ENCODE measurements at places on chromosomes 12 and 14. TPM values are rescaled to one million over a fixed set of nuclear protein-coding genes. Genes with fewer than 3 reads are reported as not detected.

DNA sequence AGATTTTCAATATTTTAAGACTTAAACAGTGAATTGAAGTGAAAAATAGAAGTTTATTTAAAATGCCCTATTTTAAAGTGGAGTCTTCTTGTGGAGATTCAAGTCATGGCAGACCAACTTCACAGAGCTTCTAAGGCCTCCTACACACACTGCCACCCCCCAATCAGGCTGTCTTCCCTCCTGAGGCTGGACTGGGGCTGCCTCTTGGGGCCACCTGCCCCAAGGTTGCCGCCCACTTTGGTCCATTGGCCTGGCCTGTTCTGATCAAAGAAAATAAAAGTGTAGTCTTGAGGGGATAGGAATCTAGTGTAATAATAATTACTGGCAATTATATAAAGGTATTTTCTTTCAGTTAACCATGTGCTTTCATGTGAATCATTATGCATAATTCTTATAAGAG is 1.3 kb downstream of the GOLT1B start:
- DNase-seq = no peak

DNA sequence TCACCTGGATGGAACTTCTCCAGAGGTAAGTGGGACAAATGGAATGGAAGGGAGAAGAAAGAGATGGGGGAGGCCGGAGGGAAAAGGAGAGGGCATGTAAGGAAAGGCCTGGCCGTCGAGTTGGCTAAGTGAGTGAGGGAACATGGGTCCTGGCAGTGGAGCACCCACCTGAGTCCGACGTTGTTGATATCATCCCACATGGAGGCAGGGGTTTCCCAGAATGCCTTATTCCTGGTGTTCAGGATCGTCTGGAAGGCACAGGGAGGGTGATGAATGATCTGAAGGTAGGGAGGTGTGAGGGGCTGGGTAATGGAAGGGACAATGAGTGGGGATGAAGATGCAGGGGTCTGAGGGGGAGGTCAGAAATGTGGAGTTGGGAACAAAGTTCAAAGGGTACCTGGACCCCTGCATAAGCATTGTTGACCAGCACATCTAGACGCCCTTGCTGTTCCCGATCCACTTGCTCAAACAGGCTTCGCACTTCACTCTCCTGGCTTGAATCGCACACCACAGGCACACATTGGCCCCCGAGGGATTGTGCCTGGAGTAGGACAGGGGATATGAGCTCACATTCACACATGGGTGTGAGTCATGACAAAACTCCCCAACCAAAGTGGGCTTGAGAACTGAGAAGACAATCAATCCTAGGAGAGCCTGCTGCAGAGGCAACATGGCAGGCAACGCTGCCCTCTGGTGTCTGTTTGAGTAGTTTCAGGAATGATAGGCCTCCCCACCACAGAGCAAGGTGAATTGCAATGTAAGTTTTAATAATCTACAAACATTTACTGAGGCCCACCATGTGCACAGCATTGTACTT is 3.0 kb downstream of the DHRS1 start:
- DNase-seq = peak; percentile 71

DNA sequence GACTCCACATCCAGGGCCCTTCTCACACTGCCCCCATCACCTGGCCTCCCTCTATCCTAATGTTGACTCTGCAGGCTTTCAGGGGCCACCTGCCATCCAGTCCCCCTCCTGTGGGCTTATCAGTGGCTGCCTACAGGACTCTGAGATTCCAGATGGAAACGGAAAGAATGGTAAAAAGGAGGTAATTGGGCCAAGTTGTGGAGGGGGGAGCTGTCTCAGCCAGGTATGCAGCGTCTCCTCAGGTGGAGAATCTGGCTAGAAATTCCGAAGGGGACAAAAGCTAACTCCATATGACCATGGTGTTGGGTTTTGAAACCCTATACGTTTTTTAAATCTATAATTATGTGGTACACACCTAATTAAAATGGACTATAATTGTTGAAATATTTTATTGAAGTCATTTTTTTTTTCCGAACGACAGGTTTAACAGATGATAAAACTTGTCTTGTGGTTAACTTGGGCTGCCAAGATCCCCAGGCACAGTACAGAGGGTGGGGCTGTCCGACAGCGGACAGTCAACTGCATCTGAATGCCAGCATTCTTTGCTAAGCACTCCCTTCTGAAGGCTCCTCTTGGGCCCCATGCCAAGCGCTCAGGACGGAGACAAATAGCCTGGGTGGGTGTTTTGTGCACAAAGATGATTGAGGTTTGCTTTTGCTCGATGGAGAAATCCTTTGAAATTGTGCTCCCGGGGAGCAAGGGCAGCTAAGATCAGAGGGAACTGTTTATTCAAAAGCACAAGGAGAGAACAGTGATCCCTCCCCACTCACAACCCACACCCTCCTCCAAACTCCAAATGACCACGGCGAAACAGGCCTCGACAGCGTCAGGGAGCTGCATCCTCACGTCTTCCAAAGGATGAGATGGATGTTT is 365.6 kb downstream of the BCL11B start:
- DNase-seq = no peak

DNA sequence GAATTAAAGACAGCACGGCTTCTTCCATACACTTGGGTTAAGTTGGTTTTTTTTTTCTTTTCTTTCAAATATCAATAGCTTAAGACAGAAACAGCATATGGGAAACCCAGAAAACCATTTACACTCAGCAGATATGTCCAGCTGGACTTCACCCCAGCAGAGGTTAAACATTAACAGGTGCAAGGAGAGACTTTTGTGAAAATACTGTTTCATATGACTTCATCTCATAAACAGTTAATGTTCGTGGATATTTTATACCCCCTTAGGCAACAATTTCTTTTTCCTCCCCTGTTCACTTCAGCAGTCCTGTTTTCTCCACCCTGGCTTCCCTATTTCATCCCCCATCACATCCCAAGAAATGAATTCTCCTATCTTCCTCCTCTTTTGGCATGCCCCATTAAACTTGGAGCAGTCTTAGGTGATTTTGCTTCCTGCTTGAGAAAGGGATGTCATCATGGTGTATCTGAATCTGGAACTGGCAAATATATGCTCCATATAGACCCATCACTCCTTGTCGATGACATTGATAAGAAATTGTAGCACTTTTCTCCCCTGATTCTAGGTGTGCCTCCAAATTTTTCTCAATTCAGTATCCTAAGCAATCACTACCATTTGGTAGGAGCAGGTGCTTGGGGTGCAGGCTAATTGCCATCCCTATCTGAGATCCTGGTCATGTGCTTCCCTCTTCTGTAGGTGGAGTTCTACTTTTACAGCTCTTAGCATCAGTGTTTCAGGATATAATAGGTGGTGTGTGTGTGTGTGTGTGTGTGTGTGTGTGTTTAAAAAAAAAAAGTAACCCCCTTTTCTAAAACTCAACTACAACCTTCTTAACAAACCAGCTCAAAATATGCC is 67.9 kb downstream of the BMP4 start:
- no peak for DNase-seq

DNA sequence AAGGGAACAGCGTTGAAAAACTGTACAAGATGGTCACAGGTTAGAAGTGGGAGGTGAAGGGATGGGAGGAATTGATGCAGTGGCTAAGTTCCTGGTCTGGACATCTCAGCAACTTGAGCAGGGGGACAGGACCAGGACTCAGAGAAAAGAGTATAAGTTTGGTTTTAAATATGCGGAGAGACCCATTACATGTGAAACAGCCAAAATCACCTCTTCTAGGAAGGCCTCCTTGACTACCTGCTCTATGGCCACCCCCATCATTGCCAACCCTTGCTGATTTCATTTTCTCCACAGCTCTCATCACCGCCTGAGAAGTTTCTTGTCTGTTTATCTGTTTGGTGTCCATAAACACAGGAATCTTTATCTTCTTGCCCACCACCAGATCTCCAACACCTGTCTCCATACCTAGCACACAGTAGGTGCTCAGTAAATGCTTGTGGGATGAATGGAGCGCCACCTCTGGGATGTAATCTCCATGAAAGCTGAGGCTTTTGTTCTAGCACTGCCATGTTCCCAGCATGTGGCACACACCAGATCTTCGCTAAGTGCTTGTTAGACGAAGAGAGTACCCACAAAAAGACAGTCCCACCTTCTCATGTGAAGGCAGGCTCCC is 11.2 kb upstream of the PHETA1 start:
- DNase-seq = no peak

- no peak for DNase-seq
Observed at GRCh38 chr12:66290716-66291200, 11.5 kb upstream of the HELB start.

GRCh38 chr12:120072472-120073249 is 43.9 kb downstream of the RAB35 start:
- no peak for DNase-seq

- DNase-seq = no peak
Observed at GRCh38 chr12:120666571-120667390, 20.2 kb upstream of the MLEC start.

TSPAN11 gene
- total RNA-seq = not detected

PPFIA2 gene
- total RNA-seq = not detected
